ENCODE measurements at places on chromosomes 1 and 21. TPM values are rescaled to one million over a fixed set of nuclear protein-coding genes. Genes with fewer than 3 reads are reported as not detected.

GRCh38 chr1:220229771-220230170, 42.5 kb downstream of the RAB3GAP2 start:
- no peak overlapping the region for H3K4me3 ChIP-seq
- no peak overlapping the region for H3K27ac ChIP-seq
- H3K4me1 ChIP-seq = no peaks in the 10 kb centered on the region
- DNase-seq = no peak

DNA sequence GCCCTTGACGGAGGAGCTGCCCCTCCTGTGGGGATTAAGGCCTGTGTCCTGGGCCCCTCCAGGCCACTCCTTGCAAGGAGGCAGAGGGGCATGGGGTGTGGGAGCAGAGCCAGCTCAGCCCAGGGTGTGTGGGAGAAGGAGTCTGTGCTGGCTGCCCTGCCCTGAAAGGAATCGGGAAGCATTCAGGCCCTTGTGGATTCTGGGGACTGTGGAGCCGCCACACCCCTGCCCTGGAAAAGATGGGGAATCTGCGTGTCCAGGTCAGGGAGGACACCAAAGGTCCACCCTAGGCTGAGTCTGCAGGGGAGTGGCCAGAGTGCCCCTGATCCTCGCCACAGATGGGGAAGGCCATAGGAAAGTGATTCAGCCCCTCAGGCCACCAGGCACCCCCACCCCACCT, 16.5 kb upstream of the PRDM16 start:
- no peak overlapping the region for H3K4me3 ChIP-seq
- peaks cover 63% of the 10 kb centered on the region for H3K27me3 ChIP-seq
- H3K36me3 ChIP-seq = no peaks in the 10 kb centered on the region

DNA sequence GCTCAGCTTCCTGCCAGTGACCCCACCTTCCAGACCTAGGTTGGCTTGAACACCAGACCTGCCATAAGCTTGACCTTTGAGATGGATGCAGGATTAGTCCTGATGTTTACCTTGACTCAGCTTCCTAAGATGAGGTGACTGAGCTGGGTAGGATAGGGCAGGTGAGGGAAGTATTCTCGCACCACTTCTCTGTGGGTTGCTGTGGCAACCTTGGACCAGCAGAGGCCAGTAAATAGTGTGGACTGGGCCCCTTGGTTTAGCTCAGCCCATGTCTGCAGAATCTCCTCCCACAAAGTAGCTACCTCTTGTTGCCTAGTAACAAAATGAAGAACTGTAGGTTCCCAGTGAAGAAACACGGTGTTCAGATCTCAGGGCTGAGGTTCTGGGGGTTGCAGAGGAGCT, 8.4 kb downstream of the RPS6KA1 start:
- peaks cover 36% of the 10 kb centered on the region for H3K4me1 ChIP-seq
- no peak overlapping the region for H3K4me3 ChIP-seq
- H3K27ac ChIP-seq = no peak overlapping the region
- H3K36me3 ChIP-seq = peaks cover 9% of the 10 kb centered on the region

- H3K27me3 ChIP-seq = no peaks in the 10 kb centered on the region
- DNase-seq = no peak
- H3K4me1 ChIP-seq = no peaks in the 10 kb centered on the region
- no peak overlapping the region for H3K27ac ChIP-seq
- H3K36me3 ChIP-seq = no peaks in the 10 kb centered on the region
- no peak overlapping the region for H3K4me3 ChIP-seq
Observed at GRCh38 chr1:192045131-192045530, 113.1 kb upstream of the RGS18 start.

DNA sequence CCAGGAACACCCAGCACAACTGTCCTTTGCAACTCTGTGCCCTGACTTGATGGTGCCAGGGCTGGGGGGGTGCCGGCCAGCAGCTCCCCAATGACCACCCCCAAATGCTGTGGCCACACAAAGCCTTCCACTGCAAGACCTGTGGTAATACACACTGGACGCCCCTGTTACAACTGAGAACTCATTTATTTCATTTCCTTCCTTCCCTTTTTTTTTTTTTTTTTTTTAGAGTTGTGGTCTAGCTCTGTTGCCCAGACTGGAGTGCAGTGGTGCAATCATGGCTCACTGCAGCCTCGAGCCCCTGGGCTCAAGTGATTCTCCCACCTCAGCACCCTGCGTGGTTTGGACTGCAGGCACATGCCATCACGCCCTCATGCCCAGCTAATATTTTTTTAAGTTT, 25.2 kb downstream of the TP73 start:
- no peak for DNase-seq
- H3K4me3 ChIP-seq = no peak overlapping the region
- H3K27ac ChIP-seq = no peak overlapping the region
- H3K27me3 ChIP-seq = peaks cover 32% of the 10 kb centered on the region
- no peaks in the 10 kb centered on the region for H3K36me3 ChIP-seq
- peaks cover 13% of the 10 kb centered on the region for H3K4me1 ChIP-seq

GRCh38 chr1:149846042-149846441, 53.3 kb upstream of the BOLA1 start:
- H3K4me1 ChIP-seq = peaks cover 58% of the 10 kb centered on the region
- no peaks in the 10 kb centered on the region for H3K27me3 ChIP-seq
- no peaks in the 10 kb centered on the region for H3K36me3 ChIP-seq
- H3K27ac ChIP-seq = no peak overlapping the region

- H3K4me1 ChIP-seq = no peaks in the 10 kb centered on the region
- no peaks in the 10 kb centered on the region for H3K27me3 ChIP-seq
- H3K4me3 ChIP-seq = no peak overlapping the region
Observed at GRCh38 chr1:73587080-73587479, 610.9 kb downstream of the LRRIQ3 start.

GRCh38 chr1:143661418-143662101, 310.2 kb downstream of the FAM72C start:
- peaks cover 45% of the 10 kb centered on the region for H3K27me3 ChIP-seq
- no peaks in the 10 kb centered on the region for H3K36me3 ChIP-seq
- no peaks in the 10 kb centered on the region for H3K4me1 ChIP-seq
- no peak for DNase-seq

- no peak overlapping the region for H3K4me3 ChIP-seq
- no peaks in the 10 kb centered on the region for H3K27me3 ChIP-seq
- no peak for DNase-seq
- no peaks in the 10 kb centered on the region for H3K36me3 ChIP-seq
Observed at GRCh38 chr21:25428537-25428936, 178.7 kb downstream of the MRPL39 start.

DNA sequence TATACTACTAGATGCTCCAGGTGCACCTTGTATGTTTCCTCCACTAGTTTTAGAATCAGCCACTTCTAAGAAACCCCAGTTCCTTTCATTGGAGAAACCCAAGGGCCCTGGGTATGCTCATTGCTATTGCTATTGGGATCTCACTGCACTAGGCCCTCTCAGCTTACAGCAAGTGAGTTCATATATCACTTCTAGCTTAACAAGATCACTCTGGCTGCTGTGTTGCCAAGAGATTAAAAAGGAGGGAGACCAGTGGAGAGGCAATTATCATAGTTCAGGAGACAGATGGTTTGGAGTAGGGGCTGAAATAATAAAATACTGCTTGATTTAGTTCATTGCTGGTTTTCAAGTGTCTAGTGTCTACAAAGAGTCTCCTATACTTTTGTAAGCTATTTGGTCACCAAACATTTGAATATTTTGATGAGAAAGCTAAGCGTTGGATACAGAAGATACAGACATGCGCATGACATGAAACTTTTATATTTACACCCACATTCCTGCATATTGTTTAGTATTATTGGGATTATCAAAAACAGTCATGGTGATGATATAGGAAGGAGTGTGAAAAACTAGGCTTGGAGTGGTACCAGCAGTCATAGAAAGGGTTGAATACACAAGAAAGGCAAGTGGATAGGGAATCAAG, 671.9 kb downstream of the ADGRL2 start:
- no peak for DNase-seq
- H3K36me3 ChIP-seq = no peaks in the 10 kb centered on the region
- no peaks in the 10 kb centered on the region for H3K27me3 ChIP-seq

- no peak for DNase-seq
- no peak overlapping the region for H3K4me3 ChIP-seq
- H3K4me1 ChIP-seq = no peaks in the 10 kb centered on the region
Observed at GRCh38 chr1:64701071-64701470, 43.8 kb upstream of the RAVER2 start.

The FCER1G gene
- total RNA-seq = 2.3 TPM

The KCNN3 gene
- total RNA-seq = 0.72 TPM

The PCP4 gene
- total RNA-seq = 12.4 TPM

The EPHA2 gene
- total RNA-seq = 102 TPM

The FCRL2 gene
- total RNA-seq = not detected

The AMY1B gene
- not detected for total RNA-seq

Measured in suprapubic skin (tissue), 4 donors.